AG10803 (cell line): ENCODE measurements at places on chromosomes 7 and 10.

GRCh38 chr10:45000138-45000751 lies 478 bp upstream of the ZNF22 start:
- peak; percentile 86 for DNase-seq

DNA sequence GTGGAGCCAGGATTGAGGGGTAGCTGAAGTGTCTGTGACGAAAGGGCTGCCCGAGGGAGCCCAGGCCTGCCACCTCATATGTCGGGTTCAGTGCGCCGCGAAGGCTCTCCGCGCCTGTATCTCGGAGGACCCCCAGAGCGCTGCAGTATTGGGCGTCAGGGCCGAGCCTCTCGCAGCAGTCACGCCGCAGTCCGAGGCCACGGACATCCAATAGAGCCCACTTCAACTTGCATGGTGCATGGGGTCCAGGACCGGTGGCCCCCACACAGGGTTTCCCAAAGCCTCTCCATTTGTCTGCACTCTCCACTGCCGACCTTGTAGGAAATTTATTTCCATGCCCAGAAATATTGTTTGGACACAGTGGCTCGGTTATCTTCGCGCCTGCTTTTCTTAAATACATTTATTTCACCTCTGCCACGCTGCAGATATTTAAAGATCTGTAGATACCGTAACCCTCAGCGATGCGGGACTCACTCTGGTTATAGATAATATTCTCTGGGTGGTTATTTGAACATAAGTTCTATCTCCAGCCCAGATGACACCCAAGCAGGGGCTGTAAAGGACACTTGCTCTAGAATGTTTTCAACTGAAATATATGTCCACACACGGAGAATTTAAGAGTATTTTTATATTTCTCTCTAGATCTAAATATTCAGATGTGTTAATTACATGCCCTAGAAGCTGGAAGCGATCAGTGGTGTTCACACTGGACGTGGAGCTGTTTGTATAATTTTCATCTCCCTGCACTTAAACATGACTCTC lies 5.1 kb upstream of the ZNF503 start:
- no peak for DNase-seq

DNA sequence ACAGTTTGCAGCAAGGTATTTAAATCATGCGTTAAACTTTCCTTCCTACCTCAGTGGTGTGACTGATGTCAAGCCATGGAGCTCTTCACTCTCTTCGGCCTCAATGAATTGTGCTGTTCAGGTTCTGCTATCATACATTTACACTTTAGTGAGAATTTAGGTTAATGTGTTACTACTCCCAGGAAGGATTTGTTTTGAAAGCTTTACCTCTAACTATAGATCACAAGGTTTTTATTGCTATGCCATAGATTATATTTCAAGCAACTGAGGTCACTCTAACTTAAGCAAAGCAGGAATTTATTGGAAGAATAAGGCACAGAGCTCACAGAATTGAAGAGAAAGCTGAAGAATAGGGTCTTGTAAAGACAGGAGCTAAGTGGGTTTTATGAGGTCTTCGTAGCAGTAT lies 11.0 kb upstream of the ADD3 start:
- no peak for DNase-seq

- DNase-seq = no peak
Measured at GRCh38 chr10:102959360-102959759, 41.3 kb downstream of the CNNM2 start.

DNA sequence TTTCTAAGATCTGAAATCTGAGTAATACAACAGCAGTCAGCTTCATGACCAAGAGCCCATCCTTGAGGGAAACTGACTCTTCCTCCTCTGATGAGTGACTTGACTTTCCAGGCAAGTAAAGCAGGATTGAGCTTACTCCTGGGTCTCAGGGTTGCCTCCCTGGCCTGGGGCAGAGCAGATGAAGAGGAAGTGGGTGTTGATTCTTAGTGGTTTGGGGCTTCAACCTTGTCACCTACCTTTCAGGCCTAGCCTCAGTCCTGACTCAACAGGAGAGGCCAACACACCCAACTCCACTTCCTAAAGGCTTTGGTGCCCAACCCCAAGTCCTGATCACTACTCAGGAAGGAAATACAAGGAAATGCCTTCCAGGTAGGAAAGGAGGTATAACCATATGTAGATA lies 54.1 kb downstream of the KCNMA1 start:
- no peak for DNase-seq

- no peak for DNase-seq
Measured at GRCh38 chr7:130102588-130102987, 32.3 kb downstream of the KLHDC10 start.

DNA sequence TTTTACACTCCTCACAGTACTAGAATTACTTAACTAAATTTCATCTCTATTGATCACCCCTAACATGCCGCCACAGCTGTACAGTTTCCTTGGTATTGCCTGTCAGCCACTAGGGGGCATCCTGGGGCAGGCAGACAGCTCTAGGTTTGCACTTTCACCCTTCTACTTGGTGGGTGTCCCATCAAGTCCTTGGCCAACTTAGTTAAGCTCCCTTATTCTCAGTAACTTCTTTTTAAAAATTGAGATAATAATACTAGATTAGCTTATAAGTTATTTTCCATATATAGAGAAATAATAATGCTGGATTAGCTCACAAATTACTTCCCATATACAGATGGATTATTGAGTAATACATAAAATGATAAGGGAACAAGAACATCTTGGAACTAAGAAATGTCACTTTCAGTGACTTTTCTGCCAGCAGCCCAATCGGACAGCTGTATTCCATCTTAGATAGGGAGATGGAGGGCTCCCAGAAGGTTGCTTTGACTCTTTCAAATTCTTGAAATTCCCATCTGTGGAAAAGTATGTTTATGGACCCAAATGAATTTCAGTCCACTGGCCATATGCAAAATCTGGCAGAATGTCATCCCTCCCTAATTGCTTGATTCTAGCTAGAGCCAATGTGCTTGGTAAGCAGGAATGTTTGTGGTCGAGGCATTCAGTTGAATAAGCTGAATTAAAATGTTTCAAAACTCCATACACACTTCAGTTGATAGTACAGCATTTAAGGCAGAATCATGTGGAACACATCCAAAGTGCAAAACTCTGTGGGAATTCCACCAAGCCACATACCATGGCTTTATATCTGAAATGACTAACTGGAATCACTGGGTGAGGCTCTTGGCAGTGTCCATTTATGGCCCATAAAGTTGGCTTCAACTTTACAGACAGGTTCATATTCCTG lies 309.7 kb downstream of the CSTF2T start:
- peak; percentile 100 for DNase-seq

- no peak for DNase-seq
Measured at GRCh38 chr7:130515315-130516040, 23.6 kb downstream of the MEST start.

- DNase-seq = no peak
Measured at GRCh38 chr7:64610997-64611396, 48.1 kb upstream of the ZNF680 start.

GRCh38 chr7:18770154-18770811 lies 274.7 kb downstream of the HDAC9 start:
- peak; percentile 83 for DNase-seq

DNA sequence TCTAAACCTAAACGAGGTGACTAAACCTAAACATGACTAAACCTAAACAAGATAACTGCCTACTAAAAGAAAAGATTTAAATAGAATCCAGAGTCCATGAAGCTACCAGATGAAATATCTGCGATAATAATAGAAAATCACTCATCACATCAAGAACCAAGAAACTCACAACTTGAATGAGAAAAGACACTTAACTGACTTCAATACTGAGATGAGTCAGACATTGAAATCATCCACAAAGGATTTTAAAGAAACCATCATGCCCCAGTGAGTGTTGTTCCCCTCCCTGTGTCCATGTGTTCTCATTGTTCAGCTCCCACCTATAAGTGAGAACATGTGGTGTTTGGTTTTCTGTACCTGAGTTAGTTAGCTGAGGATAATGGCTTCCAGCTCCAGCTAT lies 416.0 kb downstream of the CALN1 start:
- DNase-seq = no peak

DNA sequence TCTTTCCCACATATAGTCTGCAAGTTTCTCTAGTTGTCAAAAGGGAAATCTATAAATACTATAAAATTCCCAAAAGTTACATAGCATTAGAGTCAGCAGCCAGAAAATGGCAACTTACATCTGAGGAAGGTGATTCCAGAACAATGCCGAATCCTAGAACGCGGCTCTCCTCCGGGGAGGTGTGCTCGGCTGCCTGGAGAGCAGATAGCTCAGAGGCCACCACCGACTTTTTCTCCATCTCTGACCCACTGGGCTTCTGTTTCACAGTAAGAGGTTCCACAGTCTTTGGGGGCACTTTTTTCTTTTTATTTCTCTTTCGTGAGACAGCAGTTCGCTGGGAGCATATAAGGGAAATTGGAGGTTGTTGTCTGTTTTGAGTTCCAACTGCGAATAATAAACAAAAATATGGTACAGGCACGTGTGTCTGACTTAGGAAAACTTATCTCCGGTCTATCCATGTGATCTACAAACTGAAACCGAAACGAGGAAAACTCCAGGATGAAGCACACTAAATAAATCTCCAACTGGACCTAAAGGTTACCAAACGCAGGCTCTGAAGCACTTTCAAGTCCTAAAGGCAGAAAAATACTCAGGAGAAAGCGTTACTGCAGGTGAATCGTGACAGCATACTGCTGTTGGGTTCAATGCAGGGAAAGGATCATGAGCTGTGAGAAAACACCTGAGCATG lies 36.2 kb downstream of the BEND7 start:
- DNase-seq = no peak

- DNase-seq = no peak
Measured at GRCh38 chr10:24414597-24414996, 205.7 kb downstream of the KIAA1217 start.

GRCh38 chr10:56561336-56561735 lies 200.3 kb upstream of the ZWINT start:
- DNase-seq = no peak

DNA sequence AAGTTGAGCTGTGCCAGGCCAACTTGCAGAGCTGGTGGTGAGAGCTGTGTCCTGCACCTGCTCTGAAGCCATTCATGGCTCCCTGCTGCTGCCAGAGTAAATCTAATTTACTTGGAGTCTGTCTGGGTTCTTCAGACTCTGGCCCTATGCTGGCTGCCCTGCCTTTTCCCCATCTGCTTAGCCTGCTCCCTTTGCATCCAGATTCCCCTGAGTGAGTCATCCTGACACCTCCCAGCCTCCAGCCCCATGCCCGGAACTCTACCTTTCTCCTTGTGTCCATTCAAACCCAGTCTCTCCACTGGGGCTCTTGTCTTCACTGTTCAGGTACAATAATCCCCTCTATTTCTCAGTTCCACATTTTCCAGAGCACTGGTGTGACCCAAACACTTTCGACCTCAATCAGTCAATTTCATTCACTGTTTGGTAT lies 434.4 kb upstream of the ZMIZ1 start:
- peak; percentile 57 for DNase-seq

DNA sequence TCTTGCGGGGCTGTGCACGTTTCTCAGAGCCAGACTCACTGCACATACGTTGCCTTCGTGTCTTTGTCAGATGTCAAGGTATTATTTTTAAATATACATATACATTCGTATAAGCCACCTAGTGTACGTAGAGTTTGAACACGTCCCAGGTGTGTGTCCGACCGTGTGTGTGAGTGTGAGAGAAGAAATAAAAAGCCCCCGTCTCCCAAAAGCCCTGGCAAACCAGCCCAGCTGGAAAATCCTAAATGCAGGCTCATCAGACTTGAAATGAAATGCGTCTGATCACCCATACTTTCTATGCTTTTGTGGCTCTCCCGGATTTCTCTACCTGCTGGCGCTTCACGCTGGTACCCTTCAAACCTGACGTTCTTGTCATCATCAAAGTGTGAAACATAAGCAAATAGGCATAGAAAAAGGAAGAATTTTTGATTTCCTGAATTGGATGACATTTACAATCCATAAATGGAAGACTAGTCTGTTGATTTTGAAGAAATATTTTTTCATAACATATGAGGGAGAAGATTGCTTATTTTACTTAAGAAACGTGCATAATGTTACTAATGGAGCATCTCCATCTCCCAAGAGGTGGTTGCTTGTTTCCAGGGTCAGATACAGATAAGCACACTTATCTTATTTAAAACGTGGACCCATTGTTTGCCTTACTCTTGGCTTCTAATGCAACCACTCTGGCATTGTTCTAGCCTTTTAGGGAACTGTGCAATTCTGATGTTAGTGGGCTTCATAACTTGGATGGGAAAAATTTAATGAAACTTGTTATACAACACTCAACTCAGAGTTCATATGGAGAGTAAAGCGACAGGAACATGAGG lies 971 bp downstream of the PRKG1 start:
- DNase-seq = no peak

DNA sequence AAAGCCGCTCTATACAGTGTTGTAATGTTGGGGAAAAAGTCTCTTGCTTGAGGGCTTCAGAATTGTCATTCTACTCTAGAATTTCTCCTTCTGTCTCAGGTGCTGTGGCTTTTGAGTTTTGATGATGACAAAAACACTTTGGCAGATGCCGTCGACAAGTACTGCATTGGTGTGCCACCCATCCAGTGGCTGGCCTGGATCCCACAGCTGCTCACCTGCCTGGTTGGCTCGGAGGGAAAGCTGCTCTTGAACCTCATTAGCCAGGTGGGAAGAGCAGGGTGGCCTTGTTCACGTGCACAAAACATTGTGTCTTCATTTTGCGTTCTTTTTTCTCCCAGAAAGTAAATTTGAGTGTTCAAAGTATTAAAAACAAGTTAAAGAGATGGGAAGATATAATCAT lies 112.0 kb downstream of the TRRAP start:
- no peak for DNase-seq

DNA sequence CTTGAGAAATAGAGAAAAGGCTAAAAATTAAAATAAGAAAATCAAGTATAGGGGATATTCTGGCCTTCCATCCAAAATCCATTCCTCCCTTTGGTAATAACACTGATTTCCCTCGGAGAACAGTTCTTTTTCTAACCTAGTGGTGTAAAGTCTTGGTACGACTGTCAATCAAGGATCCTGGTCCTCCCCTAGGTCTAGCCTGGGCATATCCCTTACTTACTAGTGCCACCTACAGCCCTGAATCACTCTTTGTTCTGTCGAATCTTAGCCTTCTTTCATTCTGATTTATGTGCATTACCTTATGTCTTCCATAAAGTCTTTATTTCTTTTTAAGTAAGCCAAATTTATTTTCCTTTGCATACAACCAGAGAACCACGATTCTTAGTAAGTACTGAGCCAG lies 298.7 kb upstream of the LRRTM3 start:
- no peak for DNase-seq

DNA sequence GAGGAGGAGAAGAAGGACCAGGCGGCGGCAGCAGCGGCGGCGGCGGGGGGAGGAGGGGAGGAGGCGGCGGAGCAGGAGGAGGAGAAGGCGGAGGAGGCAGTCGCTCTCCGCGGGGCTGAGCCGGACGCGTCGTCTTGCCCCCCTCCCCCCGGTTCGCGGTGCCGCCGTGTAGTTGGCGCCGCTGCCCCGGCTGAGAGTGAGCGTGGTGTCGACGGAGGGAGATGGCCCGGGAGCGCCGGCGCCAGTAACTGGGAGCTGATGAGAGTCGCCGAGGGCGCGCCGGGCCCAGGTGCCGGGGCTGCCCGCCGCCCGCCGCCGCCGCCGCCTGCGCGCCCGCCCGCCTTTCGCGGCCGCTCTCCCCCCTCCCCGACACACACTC lies 257 bp downstream of the WAC start:
- no peak for DNase-seq

GRCh38 chr7:141190495-141190894 lies 116.6 kb downstream of the TMEM178B start:
- no peak for DNase-seq
